AG09309 (cell line): ENCODE measurements at places on chromosomes 3 and 15.

- no peak for DNase-seq
Observed at GRCh38 chr15:84914351-84914750, 29.9 kb downstream of the SLC28A1 start.

DNA sequence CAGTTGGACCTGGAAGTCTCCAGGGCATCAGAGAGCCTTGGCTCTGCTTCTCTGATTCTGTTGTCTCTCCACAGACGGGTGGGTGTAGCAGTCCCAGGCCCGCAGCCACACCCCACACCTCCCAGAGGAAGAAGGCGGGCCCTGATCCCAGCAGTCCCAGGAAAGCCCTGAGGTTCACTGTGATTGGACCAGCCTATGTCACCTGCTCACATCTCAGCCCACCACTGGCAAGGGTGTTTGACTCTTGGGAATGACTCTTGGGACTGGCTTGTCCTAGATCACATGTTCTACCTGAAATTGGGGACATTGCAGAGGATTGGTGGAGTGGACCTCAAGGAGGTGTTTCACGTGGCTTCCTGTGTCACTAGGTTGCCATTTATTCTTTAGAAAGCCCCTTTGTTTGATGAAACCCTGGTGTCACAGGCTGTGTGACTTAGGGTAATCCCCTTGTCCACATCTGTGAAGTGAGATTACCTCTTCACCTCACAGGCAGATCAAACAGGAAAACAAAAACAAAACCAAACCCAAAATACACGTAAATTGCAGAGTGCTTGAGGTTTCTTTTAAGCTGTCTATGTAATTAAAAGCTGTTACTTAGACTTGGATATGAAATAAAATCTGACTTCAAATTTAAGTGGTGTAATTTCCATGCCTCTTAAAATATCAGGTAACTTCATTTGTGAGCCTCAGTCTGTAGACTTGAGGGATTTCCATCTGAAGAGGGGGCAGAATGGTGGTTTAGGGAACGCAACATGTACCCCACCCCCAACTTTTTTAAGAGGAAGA is 26.7 kb downstream of the FLNB start:
- DNase-seq, result no peak

- DNase-seq, result no peak
Observed at GRCh38 chr15:90915808-90916440, 12.8 kb downstream of the MAN2A2 start.

DNA sequence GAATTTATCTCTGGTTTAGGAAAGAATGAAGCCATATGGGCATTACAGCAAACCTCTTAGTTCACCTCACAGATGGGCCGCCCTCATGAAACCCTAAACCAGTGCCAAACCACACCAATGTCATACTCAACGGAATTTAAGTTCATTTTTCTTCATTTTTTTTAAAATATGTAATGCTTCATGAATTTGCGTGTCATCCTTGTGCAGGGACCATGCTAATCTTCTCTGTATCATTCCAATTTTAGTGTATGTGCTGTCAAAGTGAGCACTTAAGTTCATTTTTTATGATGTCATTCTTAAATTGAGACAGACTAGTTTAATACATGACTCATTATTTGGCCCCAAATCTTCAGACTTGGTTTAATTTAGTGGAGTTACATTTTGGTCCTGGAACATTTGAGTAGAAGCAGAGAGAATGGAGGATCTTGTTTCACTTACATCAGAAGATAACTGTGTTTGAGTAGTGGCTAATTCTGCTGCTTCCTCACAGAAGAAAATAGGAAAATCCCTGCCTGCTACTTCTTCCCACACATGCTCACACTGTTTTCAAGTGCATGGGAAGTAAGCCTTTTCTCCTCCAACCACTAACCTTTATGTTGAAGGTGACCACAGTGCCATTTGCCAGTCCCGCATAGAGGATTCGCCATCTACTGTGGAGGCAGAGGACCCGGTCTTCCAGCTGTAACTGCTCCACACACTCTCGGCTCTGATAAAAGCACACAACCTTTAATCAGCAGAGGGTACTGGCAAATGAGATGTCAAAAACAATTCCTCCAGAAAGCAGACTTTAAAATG is 63.3 kb downstream of the ZNF106 start:
- peak; percentile 89 for DNase-seq

- no peak for DNase-seq
Observed at GRCh38 chr15:40523611-40524010, 41.2 kb downstream of the CCDC32 start.

- no peak for DNase-seq
Observed at GRCh38 chr3:184005941-184006507, 11.7 kb downstream of the ABCC5 start.

DNA sequence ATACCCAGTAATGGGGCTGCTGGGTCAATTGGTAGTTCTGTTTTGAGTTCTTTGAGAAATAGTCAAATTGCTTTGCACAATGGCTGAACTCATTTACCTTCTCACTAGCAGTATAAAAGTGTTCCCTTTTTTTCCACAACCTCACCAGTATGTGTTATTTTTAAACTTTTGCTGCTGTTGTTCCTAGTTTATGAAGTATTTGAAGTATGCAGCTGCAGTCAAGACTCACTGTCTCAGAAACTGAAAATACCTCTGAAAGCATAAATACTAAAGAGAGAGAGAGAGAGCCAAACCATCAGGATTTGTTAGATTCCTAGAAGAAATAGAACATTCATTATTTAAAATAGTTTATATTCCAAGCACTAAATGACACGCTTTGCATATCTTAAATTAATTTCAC is 764.2 kb downstream of the NTRK3 start:
- DNase-seq, result no peak

DNA sequence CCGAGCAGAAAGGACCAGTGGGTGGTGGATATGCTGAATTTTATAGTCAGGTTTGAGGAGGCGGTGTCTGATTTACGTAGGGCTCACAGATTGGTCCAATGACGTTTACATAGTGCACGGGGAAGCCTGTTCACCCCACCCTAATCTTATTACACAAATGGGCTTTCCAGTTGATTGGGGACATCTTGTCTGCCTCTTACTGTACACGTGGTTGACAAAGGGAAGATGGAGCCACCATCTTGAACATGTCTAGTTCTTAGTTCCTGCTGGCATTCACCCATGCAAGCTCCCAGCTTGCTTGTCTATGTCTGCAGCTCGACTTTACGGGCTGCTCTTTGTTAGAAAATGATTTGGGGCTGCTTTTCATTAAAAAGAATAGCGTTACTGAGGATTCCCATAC is 332.0 kb upstream of the SLCO3A1 start:
- DNase-seq, result no peak

GRCh38 chr3:149382101-149382467 is 4.6 kb upstream of the TM4SF1 start:
- peak; percentile 72 for DNase-seq

GRCh38 chr3:120212505-120212904 is 72.5 kb downstream of the GPR156 start:
- DNase-seq, result no peak

DNA sequence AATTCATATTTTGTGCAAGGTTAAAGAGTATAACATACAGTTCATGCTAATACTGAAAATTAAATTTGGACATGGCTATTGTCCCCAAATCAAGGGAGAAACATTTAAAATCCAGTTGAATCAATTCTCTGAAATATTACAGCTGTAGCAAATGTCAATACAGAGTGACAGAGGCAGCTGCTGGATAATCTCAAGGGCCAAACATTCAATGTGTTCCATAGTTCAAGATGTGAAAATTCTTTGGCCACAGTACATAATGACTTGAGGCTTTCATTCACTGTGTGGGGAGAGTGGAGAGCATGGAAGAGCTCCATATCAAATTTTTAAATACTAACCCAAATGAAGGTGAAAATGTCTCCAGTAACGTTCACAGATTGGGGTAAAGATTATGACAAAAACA is 1192.8 kb upstream of the CADM2 start:
- DNase-seq, result no peak

DNA sequence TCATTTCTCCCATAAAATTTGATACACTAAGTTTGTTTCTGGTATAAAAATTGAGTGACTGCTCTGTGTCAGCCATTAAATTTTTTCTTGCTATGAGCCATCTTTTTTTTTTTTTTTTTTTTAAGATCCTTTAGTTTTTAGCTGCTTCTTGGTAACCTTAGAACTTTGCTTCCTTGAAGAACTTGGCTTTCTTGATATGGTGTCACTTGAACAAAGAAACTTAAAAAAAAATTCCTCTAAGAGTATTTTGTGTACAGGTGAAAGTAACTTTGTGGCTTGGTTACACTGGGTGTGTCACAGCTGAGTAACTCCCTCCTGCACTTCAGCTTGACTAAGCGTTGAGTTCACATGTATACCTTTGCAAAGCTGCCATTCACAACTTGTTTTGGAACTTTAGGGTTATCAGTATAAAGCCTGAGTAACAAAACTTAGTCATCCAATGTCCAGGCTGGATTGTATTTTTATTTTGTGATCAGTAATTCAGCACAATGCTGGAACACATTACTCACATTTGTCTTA is 6.5 kb downstream of the CHD2 start:
- no peak for DNase-seq

GRCh38 chr3:13072600-13073325 is 466 bp downstream of the IQSEC1 start:
- no peak for DNase-seq

GRCh38 chr3:8647137-8647985 is 2.8 kb upstream of the SSUH2 start:
- no peak for DNase-seq

DNA sequence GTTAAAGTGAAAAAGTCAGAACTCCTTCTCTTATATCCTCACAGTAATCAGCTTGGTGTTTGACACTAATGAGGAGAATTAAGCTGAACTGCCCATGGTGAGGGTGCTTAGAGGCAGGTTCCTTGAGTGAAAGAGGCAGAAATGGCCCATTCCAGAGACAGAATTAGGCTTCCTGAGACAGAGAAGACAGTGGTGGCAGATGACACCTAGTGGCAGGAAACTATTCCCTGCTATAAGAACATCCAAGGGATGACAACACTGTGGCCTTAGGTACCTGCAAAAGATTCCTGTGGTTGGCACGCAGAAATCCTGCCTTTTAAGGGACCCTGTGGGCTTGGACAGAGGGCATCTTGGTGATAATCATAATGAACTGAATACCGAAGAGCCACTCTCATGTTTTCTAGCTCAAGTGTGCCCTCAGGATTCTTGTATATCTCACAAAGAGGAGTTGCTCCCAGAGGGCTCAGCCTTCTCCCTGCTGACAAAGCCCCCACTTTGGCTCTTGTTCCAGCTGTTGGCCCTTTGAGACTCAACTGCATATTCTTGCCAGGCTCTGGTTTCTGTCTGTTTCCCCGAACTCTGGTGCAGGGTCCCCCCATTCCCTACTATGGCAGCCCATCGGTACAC is 56.0 kb downstream of the KBTBD12 start:
- no peak for DNase-seq

- DNase-seq, result no peak
Observed at GRCh38 chr15:64774629-64775493, 528 bp downstream of the RBPMS2 start.

DNA sequence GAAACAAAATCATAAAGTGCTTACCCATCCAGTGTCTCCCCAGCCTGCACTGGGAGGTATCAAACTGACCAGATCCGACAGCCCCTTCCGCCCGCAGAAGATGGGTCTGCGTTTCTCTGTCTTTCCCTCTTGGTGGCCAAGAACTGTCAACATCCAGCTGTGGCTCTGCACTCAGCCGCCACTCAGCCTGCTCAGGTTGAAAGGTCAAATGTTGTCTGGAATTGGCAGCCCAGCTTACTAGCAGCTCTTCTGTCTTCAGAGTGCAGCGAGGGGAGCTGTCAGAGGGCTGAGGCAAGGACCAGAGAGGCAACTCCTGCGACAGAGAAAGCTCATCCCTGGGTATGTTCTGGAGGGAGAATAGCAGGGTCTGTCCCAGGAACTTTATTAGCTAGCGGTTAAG is 45.4 kb downstream of the GOLGA6L2 start:
- DNase-seq, result no peak

- DNase-seq, result no peak
Observed at GRCh38 chr3:4977853-4978203, 1.4 kb upstream of the BHLHE40 start.

DNA sequence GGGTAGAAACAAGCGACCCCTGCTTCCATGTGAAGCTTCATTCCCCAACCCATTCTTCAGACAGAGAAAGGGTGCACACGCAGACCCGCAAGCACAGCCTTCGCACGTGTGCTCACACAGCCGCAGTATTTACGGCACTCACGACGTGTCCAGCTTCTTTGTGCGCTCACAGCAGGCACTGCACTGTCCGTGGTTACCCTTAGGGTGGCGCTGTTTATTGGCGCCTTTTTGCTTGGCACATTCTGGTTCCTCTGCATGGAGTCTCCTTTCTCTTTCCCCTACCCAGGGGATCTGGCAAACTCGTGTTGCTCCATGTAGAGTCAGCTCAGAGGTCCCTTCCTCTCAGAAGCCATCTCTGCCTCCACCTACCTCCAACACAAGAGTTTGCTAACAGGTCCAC is 115.1 kb downstream of the SLCO3A1 start:
- no peak for DNase-seq

DNA sequence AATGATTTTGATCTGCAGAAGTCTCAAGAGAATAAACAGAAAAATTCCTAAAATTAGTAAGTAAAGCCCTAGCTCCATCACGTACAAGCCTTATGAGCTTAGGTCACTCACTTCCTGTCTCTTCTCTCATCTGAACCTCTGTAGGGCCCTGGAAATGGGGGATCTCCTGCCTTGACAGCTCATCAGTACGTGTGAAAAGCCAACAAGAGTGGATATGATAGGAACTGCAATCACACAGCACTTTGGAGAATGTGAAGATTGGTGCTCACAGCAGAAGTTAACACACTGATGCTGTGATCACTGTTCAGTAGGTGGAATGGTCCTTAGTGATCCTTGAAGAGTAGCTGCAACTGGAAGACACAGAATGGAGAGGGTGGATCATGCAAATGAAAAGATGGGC is 27.8 kb upstream of the ALDH1L1 start:
- no peak for DNase-seq

DNA sequence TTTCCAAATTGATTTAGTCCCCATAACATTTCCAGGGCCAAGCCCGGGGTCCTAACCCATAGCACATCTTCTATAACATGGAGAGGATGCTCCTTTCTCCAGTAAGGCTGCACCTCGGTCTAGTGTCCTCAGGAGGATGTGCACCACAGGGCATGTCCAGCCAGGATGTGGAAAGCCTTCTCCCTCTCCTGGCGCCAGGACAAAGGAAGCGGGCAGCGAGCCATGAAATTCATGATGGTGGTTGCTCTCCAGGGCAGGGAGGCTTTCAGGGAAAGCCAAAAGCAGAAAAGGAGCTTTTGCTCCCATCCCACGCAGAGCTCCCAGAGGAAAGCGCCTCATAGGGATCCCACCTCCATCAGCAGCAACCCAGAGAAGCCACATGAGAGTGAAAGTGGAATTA is 220.0 kb downstream of the ADAMTSL3 start:
- DNase-seq, result no peak

- DNase-seq, result no peak
Observed at GRCh38 chr3:72287956-72288355, 503.0 kb upstream of the PROK2 start.

DNA sequence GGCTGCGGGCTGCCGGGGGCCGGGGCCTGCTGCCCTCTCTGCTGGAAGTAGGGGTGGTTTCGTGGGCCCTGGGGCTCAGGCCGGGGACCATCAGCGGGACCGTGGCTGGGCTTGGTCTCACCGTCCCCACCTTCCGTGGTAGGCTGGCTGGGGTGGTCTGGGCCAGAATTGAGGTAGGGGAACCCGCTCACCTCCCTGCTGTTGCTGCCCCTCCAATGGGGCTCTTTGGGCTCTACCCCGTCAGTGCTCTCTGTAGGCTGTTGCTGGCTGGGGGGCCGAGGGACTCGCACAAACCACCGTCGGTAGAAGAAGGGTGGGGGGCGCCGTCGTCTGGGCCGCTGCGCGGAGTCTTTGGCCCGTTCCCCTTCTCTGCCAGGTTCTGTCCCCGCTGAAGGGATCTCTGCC is 23.4 kb downstream of the RGMA start:
- DNase-seq, result no peak

GRCh38 chr3:36756269-36756668 is 8.1 kb downstream of the DCLK3 start:
- DNase-seq, result no peak
